ENCODE measurements at places on chromosomes 7 and 10. TPM values are rescaled to one million over a fixed set of nuclear protein-coding genes. Genes with fewer than 3 reads are reported as not detected.
A peak's percentile ranks its signal among the peaks of the same experiment; 100 is the strongest.

CDHR1 gene
- total RNA-seq = 0.17 TPM

TMEM270 gene
- total RNA-seq = not detected

KCP gene
- not detected for total RNA-seq

- no peak for DNase-seq
Observed at GRCh38 chr7:39016609-39017008, 38.9 kb downstream of the POU6F2 start.

DNA sequence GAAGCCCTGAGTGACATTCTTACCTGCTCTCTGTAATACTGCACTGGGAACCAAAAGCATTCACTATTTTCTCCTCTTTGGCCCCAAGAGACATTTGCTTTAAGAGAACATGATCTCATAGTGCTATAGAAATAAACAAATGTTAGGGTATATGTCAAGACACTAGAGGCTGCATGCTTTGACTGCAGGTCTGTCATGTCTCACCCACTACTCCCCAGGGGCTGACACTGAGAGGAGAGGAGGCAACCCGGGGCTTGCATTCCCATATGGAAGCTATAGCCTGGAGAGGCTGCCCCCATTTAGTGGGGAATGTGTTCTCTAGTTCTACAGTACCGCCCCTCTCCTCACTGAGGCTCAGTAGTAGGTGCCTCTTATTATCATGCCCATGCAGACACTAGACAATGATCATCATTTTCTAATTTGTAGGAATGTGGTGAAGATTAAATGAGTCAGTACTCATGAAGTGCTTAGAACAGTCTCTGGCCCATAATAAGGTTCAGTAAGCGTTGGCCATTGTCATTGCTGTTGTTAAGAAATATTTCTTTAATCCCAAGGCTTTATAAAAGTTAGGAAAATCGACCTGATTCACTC lies 4.9 kb upstream of the SLF2 start:
- no peak for DNase-seq

GRCh38 chr10:113178771-113179170 lies 228.7 kb downstream of the TCF7L2 start:
- peak; percentile 55 for DNase-seq

- DNase-seq = no peak
Observed at GRCh38 chr7:26429168-26429567, 137.5 kb downstream of the SNX10 start.

DNA sequence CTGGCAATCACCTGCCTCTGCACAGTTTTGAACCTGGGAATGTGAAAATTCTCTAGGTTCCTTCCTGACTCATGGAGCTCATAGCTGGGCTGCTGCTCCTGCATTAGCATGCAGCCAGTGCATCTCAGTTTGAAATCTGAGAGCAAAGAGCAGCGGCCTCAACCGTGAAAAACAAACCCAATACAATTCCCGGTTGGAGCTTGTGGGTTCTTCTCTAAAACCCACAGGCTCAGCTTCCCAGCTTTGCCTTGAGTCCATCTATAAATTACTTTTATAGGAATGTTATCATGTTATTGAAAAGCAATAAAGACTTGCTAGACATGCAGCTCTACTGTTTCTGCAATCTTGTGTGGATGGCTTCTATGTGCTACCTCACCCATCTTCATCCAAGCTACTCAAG lies 191.7 kb downstream of the CXCL12 start:
- peak; percentile 42 for DNase-seq

GRCh38 chr10:58237014-58237834 lies 30.5 kb downstream of the IPMK start:
- no peak for DNase-seq

DNA sequence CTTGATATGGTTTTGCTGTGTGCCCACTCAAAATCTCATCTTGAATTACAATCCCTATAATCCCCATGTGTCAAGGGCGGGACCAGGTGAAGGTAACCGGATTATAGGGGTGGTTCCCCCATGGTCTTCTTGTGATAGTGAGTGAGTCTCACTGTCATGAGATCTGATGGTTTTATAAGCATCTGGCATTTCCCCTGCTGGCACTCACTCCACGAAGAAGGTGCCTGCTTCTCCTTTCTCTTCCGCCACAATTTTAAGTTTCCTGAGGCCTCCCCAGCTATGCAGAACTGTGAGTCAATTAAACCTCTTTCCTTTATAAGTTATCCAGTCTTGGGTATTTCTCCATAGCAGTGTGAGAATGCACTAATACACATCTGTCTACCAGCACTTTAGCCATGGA lies 109.5 kb upstream of the SDK1 start:
- no peak for DNase-seq

- DNase-seq = no peak
Observed at GRCh38 chr7:17690030-17690429, 250.3 kb downstream of the SNX13 start.

OPN1SW gene
- not detected for total RNA-seq

GRCh38 chr10:95508730-95509129 lies 52.4 kb downstream of the SORBS1 start:
- no peak for DNase-seq

GRCh38 chr7:149355390-149356048 lies 93.5 kb downstream of the ZNF783 start:
- DNase-seq = no peak

DNA sequence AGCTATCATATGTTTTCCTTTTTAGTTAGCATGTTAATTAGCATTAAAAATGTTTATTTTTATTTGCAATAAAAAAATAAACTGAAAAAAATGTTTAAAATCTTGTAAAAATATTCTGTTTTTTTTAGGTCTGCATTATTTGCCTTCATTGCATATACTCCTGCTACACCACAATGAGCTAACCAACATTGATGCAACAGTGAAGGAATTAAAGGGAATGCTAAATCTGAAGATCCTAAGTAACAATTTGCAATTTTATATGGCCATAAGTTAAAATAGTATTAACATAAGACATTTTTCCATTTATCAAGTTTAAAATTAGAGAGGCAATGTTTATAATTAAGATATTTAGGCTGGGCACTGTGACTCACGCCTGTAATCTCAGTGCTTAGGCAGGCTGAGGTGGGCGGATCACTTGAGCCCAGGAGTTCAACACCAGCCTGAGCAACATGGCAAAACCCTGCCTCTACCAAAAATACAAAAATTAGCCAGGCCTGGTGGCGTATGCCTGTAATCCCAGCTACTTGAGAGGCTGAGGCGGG lies 32.2 kb downstream of the LRRC72 start:
- no peak for DNase-seq

DNA sequence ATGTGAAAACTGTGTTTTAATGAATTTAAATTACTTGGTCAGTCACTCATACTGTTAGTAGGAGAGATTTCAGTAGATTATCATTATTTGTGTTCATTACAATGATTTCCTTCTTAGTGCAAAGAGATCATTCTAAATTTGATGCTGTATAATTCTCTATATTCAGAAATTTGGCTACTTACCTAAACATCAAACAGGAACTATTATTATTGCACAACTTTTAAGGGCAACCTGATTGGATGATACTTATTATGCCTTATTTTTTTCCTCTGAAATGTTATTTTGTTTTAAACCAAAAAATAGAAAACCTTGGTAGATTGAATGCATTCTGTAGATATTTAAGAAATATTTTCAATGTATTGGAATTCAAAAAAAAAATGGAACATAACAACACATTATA lies 436.4 kb upstream of the PCDH15 start:
- no peak for DNase-seq

DNA sequence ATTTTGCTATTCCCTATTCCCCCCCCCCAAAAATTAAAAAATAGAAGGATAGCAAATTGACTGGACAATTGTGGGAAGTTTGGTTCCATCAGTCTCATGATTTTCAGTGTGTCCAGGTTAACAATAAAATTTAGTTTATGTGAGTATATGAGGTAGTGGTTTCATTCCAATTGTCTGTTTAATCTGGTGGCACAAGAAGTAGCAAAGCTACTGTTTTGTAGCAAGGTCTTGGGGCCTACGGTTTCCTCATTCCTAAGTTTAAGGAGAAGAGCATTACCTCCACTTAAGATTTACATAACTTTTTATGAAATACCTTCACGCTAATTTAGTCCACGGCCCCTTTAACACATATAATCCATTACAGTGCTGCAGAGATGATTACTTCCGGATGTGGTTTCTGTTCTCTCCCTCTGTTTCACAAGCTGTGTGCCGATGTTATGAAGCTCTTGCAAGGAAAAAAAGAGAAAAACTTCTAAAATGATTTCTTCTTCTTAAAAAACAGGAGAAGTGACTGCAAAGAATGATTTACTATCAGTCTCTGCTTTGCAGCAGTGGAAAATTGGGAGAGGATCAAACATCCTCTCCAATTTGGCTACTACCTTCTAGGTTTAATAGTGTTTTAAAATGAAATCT lies 32.7 kb upstream of the NPVF start:
- no peak for DNase-seq

VWDE gene
- not detected for total RNA-seq

DNA sequence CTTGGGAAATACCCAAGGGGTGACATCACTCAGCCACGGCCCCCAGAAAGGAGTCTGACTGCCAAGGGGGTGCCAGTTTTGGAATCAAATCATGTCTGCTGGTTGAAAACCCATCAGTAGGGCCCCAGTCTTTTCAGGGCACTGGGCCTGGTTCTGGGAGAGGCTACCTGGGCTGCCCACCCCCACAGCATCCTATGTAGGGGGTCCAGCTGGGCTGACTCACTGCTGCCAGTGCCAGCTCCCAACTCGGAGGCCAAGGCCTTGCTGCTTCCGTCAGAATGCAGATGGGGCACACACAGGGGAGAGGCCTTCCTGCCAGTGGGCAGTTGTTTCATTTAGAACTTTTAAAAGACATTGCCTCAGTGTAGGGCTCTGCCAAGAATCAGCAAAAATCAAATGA lies 39.5 kb upstream of the DMBT1 start:
- no peak for DNase-seq

Measured in esophagus muscularis mucosa (tissue), 4 donors.